ENCODE measurements at places on chromosomes 3 and 15. TPM values are rescaled to one million over a fixed set of nuclear protein-coding genes. Genes with fewer than 3 reads are reported as not detected.

TTLL3 gene
- 8.9 TPM for polyA plus RNA-seq

SLC9A9 gene
- 0.36 TPM for polyA plus RNA-seq

CSPG4 gene
- 1.9 TPM for polyA plus RNA-seq

ALCAM gene
- polyA plus RNA-seq = 10.8 TPM

WDR82 gene
- 25.8 TPM for polyA plus RNA-seq

PARP15 gene
- 0.33 TPM for polyA plus RNA-seq

SMCO1 gene
- not detected for polyA plus RNA-seq

SLC28A2 gene
- not detected for polyA plus RNA-seq

GOLGA6L7 gene
- polyA plus RNA-seq = not detected

SLC12A8 gene
- polyA plus RNA-seq = 16.9 TPM

SCN11A gene
- polyA plus RNA-seq = 0.21 TPM

GOLGA6L25 gene
- polyA plus RNA-seq = not detected

- peak; percentile 85 for DNase-seq
These were observed 852 bp upstream of the BHLHE40 start for GRCh38 chr3:4978204-4978965.

GRCh38 chr3:72761410-72761809, 86.8 kb downstream of the SHQ1 start:
- DNase-seq = no peak

DNA sequence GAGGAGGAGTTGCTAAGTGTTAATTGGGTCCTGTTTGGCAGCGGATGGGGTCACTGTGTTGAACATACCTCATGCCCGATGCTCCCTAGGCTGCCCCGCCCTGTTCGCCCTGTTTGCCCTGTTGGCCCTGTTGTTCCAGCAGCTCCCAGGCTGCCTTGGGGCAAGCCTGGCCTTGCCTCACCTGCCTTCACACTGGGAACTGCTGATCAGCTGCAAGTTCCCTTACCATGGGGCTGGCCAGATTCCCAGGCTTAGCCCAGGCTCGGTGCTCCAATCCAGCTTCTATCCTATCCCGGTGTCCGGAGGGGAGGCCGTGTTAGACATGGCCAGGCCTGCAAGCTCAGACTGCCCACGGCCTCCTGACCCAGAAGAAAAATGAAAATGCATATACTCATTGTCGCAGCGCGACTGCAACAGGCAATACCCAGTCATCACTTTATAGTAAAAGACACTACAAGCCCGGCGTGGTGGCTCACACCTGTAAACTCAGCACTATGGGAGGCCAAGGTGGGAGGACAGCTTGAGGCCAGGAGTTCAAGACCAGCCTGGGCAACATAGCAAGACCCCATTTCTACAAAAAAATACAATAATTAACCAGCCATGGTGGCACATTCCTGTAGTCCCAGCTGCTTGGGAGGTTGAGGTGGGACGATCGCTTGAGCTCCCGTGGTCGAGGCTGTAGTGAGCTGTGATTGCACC, 42.9 kb upstream of the ZNF710 start:
- DNase-seq = no peak

DNA sequence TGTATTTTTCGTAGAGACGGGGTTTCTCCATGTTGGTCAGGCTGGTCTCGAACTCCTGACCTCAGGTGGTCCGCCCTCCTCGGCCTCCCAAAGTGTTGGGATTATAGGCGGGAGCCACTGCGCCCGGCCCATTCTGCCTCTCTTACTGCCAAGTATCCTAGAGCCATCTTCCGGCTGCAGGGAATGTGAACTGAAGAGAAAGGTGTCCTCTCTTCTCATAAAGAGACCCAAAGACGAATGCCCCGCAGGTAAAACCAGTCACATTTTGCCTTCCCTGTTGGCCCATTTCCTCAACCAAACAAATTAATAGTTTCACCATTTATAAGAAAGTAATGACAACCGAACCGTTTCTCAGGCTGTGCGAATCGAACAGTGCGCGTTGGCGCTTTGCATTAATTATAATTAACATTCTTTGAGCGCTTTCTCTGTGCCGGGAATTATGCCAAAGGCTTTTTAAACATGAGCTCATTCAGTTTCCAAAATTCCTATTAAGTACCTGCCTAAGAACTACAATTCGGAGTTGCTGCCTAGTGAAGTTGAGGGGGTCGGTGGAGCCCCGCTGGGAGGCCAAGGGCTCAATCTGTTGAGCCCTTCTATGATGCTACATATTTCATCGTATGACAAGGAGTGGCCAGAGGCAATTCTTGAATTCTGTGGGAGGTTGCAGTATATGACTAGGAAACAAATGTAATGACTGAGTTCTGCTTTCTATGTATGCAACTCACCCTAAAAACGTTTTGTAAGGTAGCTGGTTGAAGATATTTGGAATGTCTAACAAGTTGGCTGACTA, 819 bp upstream of the RPL24 start:
- DNase-seq = no peak

GRCh38 chr15:34855893-34856292, 60.5 kb upstream of the ACTC1 start:
- DNase-seq = no peak

GRCh38 chr3:101195951-101196713, 124.2 kb downstream of the IMPG2 start:
- DNase-seq = no peak

DNA sequence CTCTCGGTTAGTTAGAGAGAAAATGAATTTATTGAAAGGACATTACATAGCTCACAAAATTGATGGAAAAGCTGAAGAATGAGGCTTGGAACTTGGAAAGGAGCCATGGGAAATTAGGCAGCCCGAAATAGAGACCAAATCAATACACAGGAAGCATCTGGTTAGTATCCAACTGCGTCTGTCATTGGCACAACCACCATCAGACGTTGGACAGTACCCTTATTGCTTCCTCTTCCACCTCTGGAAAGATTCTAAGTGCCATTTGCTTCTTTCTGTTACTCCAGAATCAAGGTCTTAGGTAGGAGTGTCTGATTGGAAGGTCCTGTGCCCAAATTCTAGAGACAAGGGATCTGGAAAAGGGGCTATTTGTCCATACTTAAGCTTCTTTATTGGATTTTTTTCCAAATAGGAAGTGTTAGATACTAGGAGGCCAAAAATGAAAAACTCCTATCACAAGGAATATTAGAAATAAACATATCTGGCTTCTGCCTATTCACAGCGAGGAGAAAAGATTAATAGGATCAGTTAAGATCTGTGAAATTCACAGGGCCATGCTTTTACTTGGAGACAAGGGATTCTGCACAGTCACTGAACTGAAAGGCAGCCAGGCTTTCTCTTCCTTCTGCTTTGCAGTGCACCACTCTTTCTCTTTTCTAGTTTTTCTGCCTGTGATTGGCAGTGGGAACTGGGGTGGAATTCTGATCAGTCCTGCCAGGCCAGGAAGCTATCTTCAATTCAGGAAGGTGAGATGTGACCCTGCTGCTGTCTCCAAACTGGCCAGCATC, 10.7 kb upstream of the HACD2 start:
- DNase-seq = no peak

DNA sequence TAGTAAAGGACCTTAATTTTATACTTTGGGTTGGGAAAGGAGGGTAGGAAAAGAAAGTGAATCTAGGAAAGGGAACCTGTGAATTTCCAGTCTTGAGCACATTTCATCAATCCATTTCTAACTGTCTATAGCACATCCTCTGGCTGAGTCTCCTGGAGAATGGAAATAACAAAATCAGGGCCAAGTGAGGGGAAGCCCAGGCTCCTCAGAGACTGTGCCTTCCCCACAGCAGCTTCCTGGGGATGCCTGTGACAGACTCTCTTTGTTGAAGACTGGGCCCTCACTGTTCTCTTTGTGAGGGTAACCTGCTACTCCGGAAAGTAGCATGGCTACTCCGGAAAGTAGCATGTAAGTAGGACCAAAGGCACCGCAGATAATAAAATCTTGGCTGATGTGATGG, 22.6 kb upstream of the CSPG5 start:
- no peak for DNase-seq

DNA sequence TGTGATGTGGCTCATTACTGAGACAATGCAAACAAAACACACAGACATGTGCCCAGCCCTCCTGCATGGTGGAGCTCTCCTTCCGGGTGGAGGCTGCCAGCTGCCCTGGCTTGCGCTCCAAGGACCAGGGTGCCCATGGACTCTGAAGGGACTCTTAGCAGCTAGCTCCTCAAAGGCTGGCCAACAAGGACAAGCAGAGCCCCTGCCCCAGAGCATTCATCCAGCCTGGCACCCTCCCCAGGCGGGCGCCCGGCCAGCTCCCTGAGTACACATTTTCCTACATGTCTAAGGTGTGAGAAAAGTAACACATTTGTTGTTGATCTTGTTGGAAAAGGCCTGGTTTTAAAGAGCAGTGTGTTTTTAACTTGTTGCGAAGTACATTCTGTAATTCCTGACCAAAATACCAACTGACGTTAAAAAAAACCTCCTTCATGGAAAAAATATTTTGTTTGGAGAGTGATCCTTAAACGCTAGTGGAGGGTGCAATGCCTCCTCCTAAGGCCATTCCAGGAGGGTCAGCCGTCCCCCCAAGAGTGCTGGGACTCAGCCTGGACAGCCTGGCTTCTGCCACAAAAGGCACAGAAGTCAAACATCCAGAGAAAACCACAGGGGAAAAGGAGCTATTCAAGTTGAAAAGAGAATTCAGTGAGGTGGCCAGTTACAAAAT, 86.9 kb downstream of the KLF15 start:
- DNase-seq = no peak

GRCh38 chr3:152176998-152177397, 91.7 kb upstream of the MBNL1 start:
- DNase-seq = no peak

DNA sequence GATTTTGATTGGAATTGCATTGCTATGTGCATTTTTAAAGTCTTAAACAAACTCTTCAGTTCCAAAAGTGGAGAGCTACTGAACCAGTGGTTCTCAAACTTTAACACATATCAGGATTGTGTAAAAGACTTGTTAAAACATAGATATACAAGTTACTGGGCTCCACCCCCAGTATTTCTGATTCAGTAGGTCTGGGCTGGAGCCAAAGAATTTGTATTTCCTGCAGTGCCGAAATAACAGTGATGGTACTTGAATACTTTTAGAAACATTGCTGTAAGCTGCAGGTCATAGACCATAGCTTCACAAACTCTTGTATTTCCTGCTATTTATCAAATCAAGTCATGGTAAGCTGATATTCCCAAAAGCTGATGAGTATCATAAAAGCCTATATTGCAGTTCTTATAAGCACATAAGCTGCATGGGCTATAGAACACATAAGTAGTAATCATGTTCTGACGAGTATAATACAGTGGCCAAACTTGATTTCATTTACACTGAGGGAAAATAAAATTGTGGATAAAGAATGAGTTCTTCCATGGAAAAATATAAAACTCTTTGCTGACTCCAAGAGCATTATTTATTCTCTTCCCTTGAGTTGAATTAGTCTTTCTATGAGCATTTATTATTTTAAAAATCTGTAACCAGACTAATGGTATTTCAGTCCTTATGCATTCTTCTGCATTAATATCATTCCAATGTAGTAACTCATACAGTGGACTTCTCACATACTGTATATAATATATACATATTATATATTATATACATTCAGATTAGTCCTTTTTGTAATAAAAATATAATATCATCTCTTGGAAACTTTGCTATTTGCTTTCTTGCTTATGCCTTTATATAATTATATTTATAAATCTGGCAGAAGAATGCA, 550.5 kb upstream of the AGTR1 start:
- no peak for DNase-seq

- no peak for DNase-seq
These were observed 294.3 kb downstream of the THSD4 start for GRCh38 chr15:71409541-71409940.

DNA sequence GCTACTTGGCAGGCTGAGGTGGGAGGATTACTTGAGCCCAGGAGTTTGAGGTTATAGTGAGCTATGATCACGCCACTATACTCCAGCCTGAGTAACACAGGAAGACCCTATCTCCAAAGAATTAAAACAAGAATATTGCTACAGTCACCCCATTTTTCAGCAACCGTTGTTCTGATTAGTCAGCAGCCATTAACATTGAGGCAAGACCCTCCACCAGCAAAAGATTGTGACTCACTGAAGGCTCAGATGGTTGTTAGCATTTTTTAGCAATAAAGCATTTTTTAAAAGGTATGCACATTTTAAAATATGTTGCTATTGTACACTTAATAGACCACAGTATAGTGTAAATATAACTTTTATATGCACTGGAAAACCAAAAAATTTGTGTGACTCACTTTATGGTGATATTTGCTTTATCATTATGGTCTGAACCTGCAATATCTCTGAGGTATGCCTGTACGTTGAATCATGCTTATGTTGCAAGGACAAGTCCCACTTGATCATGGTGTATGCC, 492.6 kb downstream of the SQOR start:
- DNase-seq = no peak
